ENCODE measurements at places on chromosomes 5 and 9.

DNA sequence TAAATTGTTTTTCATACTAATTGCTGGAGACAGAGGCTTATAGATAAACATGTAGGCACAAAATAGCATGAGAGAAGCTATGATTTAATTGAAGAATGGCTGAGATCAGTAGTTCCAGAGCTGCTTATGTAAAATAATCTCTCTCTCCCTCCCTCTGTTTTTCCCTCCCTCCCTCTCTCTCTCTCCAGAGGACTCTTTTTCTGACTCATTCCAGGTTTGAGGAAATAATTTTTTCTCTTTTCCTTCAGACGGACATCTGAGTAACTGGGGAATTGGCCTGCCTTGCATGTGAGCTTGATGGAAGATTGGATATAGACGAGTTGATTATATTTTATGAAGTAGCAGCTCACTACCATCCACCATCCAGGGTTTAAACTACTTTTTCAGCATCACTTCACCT lies 35.5 kb downstream of the KCTD16 start:
- no peak for DNase-seq

DNA sequence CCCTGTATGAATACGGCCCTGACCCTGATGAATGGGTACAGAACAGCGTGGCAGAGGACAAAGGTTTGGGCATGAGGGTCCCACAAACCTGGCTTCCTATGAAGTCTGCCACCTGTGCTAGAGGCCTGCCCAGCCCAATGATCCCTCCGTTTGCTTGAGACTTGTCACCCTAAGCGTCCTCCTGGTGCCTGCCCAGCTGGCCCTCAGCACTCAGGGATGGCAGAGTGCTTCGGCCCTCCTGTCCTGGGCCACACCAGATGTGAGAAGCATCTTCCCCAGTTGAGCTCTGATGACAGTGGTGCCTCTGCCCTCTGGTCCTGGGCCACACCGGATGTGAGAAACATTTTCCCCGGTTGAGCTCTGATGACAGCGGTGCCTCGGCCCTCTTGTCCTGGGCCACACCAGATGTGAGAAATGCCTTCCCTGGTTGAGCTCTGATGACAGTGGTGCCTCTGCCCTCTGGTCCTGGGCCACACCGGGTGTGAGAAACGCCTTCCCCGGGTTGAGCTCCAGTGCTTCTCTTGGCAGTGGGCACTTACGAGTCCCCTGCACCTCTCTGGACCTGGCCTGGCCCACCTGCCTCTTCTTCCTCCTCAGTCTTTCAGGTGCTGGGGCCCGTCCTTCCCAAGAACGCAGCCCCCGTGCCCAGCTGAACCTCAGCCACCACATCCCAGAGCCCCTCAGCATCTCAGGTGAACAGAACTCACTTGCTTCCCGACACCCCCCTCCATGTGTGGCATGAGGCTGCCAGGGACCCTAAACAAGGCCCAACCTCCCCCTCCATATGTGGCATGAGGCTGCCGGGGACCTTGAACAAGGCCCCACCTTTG lies 253.1 kb upstream of the IRX1 start:
- DNase-seq: no peak

DNA sequence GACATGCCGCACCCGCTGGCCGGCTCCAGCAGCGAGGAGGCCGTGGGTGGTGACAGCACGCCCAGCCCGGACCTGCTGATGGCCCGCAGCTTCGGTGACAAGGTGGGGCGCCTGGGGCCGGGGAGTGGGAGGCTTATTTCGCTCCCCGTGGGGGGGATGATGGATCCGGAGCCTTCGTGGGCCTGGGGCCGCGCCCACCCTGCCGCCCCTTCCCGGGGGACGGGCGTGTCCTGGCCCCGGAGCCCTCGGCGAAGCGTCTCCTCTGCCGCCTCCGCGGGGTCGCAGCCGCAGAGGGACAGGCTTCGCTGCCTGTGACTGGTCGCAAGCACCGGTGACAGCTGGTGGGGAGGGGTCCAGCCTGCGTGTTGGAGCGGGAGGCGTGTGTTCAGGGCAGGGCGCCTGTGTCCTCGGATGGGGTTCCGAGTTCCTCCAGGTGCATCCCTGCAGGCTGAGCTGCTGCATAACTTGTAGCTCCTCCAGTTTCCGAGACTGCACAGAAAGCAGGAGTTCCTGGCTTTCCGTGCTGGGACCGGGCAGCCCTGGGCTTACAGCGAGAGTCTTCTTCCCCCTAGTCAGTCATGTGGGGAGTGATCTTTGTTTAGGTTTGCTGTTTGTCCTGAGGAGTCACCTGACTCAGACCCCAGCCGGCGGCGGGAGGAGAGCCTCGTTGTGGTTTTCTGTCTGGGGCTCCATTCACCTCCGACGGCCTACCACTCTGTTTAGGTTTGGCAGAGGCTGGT lies 666 bp downstream of the SNX30 start:
- DNase-seq: no peak

DNA sequence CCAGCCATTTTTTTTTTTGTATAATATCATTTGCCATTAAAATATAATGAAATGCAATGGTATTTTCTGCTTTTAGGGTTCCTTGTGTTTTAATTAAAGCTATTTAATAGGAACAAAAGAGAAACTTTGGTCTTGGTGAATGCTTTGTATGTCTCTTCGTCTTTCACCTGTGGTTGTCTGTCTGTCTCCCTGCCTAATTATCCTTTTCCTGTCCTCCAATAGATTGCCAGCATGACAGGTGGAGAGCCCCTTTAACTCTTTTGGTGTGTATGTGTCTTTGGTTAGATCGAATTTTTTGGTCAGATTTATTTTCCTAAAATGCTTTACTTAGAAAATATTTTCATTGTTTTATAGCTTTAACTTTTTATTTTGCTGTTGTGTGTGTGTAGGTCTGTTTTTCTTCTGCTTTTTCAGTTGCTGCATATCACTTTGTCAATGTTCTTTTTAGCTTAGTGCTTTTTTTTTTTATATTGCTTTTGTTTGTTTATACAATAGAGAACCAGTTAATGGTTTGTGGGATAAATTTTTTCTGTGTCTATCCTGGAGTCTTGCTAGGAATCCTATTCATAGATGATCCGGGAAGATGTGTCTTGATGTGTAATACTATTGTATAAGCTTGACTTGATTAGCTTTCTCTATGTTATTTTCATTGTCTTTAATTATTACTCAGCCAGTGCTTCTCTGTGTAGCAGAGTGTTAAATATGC lies 8.6 kb downstream of the CHMP5 start:
- no peak for DNase-seq

DNA sequence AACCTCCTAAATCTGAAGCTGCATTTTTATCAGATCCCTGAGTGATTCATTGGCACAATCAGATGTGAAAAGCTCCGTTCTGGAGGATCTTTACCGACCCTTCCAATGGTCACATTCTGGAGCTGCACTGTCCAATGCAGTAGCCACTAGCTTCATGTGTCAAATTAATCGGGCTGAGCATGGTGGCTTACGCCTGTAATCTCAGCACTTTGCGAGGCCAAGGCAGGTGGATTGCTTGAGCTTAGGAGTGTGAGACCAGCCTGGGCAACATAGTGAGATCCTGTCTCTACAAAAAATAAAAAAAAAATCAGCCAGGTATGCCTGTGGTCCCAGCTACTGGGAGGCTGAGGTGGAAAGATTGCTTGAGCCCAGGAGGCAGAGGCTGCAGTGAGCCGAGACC lies 3.7 kb downstream of the IL17B start:
- DNase-seq: no peak

DNA sequence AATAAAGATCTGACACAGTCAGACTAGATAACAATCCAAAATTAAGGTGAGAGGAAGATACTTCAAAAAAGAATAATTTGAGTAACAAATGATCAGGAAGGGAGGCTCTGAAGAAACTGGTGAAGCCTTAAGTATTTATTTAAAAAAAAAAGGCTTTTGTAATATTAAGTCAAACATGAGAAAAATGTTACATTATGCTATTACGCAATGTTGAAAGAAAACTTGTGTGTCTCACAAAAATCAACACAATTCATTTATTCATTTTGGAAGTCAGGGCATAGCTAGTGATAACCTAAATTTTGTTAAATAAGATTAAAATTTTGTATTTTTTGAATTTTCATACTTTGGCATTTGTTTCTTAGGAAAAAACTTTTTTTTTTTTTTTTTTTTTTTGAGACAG lies 28.2 kb downstream of the WDR41 start:
- no peak for DNase-seq
